COR-L47 (cell line): ENCODE measurements at places on chromosomes 7 and 10.

GRCh38 chr7:68963552-68963951, 634.7 kb upstream of the AUTS2 start:
- DNase-seq: no peak

DNA sequence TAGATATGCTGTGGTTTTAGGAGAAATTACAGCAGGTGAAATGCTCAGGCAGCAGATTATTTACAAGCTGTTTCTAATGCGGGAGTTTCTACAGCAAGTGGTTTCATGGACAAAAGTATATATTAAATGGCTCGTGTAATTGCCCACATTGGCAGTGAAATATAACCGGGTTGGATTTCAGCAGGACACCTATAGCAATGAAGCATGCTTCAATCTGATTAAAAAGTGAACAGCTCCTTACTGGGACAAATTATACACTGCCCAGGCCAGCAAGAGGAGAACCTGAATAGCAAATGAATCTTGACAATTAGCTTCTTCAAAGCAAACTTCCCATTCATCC, 35.2 kb upstream of the LYZL1 start:
- DNase-seq: no peak

- DNase-seq: no peak
Measured at GRCh38 chr10:17019696-17020095, 109.9 kb downstream of the CUBN start.

DNA sequence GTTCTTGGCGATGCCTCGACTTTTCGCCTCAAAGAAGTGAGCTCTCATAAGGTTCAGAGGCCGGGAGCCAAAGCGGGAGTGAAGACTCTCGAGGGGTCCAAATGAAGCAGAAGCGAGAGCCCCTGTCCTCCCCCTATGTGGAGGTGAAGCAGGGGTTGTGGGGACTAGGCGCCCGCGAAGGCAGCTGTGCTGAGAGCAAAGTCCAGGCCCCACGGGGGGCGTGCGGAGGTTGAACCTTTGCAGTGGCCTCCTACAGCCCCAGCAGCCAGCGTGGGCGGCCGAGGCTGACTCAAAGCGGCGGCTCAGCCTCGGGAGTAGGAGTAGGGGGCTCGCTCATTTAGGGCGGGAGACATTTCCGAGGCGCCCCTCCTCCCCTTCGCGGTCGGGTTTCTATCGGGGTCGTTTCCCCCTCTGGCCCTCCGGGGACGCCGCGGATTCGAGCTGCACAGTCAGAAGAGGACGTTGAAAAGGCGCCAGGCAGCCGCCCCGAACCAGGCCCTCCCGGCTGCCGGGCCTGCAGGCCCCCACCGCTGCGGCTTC, 553 bp upstream of the ADD3 start:
- no peak for DNase-seq

DNA sequence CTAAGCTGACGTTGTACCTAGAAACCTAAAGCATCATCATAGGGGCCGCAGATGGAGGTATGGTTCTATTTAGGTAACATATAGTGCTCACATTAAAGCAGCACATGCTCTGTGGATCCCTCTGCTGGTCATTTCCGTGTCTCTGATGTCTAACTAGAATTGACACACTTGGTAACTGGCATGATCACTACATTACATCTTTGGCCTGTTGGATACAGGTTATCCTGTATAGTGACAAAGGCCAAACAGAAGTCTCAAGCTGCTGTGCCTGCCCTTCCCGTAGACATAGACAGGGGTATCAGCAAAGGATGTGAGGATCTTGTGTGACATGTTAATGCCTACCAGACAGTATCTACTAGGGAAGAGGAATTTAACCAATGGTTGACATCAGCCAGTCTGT, 51.2 kb downstream of the KIF5B start:
- DNase-seq: no peak

DNA sequence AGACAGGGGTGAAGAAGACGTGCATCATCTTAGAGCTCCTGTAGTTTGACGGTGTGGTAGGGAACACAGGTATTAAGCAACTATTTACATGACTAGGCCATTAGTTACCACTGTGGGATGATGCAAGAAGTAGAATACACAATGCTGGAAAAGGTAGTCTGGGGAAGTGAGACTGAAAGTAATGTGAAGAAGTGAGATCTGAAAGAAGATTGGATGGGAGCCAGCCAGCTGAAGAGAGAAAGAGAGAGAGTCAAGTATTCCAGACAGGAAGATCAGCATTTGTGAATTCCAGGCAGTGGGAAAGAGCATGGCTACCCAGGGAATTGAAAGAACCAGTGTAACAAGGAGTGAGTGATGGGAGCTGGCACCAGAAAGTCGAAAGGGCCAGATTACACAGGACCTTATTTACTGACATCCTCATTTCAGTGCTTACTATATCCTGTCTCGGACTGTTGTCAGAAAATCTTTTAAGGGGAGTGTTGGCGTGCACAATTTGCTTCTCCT, 4.0 kb upstream of the CFAP58 start:
- DNase-seq: no peak

GRCh38 chr7:111080495-111081105, 10.3 kb upstream of the LRRN3 start:
- DNase-seq: no peak

DNA sequence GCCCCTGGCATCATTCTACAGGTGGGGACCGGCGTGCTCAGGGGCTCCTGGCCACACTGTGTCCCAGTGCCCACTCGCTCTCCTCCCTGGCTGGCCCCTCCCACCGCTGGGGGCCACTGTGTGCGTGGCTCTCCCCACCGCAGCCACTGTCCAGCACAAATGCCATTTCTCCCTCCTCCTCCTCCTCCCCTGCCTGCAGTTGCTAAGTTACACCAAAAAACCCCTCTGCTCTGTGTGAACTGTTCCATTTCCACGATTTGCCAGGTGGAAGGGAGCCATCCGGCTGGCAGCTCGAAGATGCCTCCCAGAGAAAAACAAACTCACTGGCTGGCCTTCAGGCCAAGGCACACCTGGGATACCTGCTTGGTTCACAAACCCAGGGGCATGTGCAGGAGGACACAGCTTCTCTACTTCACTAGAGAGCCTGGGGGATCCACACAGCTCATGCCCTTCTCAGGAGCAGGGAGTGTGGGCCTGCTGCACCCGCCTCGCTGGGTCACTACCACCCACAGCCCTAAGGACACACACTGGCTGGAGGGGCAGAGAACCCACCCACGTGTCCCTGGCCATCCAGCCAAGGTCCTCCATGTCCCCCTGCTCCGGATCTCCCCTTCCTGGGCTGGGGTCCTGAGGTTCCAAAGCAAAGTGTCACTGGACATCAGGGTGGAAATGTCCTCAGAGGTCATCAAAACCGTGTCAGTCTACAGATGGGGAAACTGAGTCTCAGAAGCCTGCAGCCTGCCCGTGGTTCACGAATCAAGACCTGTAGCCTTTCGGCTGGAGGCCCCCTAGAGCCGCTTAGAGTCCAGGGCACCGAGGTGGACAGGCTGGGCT, 1.7 kb downstream of the RASGEF1A start:
- DNase-seq: no peak

DNA sequence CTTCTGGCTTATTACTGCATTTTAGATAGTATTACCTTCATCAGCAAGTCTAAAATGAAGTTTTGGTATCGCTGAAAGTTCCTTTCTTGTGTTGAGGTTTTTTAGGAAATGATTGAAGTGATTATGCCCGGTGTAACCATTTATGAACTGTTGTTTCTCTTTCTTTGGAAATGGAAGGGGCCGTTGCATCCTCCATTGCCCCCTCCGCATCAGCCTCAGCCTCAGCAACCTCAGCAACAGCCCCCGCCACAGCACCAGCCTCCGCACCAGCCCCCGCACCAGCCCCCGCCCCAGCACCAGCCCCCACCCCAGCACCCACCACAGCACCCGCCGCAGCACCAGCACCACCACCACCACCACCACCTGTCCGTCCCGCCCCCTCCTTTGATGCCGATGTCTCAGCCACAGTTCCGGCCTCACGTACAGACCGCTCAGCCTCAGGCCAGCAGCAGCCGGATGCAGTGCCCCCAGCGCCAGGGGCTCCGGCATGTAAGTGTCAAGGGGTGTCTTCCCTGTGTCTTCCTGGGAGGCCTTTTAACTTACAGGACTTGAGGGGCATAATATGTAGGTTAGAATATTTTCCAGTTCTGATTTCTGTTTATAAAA, 72.6 kb downstream of the SHH start:
- DNase-seq: no peak

GRCh38 chr7:66505531-66506451, 122.9 kb upstream of the KCTD7 start:
- DNase-seq: no peak

DNA sequence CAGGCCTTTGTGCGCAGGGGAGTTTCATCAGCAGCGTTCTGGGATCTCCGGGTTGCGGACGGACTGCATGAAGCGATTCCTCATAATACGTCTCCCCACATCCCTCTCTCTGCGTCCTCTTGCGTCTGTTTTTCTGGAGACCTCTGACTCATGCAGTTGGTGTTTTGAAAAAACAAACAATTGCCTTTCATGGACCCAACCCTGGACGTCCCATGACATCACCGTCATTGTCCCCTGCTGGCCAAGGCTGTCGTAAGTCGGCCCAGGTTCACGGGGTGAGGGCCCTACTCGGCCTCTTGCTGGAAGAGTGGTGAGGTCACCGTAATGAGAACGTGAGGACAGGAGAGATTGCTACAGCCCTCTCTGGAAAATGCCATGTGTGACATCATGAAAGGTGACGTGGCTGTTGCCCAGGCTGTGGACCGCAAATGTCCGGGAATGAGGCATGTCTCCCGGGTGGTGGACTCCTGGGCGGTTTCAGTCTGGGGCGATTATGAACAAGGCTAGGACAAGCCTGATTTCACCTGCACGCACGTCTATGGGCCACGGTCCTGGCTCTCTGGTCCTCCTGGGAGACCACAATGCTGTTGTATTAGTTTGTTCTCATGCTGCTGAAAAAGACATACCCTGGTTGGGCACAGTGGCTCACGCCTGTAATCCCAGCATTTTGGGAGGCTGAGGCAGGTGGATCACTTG, 9.8 kb upstream of the MAFK start:
- no peak for DNase-seq

GRCh38 chr7:151046603-151047573, 1.4 kb upstream of the ASIC3 start:
- no peak for DNase-seq

GRCh38 chr10:13483073-13483472, 45.7 kb downstream of the BEND7 start:
- DNase-seq: no peak

- DNase-seq: no peak
Measured at GRCh38 chr10:117350909-117351308, 24.3 kb downstream of the PDZD8 start.

DNA sequence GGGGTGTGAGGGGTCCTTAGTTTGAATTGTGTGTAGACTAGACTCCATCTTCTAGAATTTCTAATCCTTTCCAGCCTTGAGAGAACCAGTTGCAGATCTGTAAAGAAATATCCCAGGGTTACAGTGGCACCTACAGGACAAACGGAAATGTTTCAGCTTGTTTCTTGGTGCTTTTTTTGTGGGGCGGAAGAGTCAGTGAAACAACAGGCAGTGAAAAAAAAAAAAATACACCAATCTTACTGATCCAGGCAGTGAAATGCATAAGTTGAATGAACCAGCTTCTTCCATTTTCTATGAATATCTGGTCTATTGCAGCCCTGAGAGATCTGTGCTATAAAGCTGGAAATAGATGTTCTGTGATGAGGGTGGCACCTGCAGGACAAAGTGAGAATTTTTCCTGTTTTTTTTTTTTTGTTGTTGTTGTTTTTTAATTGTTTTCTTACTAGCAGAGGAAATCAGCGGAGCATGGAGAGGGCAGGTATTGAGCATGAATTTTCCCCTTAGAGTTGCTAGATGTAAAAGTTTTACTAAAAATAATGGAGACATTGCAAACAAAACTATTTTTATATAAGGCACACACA, 81.9 kb upstream of the DYNC1I1 start:
- peak; percentile 51 for DNase-seq

DNA sequence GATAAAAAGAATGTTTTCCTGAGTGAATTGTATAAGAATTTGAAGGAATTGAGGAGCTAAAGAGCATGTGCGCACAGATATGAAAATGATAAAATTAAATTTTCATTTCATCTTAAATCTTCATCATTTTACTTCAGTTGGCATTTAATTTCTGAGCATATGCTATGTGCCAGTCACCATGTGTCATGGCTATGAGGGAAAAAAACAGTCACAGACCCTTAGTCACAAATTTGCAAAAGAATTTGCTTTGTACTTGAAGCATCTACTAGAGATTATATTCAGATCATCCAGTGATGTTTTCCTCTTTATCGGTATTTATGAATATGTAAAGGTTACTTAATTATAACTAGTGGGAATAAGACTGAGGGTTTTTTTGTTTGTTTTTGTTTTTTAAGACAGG, 29.8 kb downstream of the VCL start:
- DNase-seq: no peak

DNA sequence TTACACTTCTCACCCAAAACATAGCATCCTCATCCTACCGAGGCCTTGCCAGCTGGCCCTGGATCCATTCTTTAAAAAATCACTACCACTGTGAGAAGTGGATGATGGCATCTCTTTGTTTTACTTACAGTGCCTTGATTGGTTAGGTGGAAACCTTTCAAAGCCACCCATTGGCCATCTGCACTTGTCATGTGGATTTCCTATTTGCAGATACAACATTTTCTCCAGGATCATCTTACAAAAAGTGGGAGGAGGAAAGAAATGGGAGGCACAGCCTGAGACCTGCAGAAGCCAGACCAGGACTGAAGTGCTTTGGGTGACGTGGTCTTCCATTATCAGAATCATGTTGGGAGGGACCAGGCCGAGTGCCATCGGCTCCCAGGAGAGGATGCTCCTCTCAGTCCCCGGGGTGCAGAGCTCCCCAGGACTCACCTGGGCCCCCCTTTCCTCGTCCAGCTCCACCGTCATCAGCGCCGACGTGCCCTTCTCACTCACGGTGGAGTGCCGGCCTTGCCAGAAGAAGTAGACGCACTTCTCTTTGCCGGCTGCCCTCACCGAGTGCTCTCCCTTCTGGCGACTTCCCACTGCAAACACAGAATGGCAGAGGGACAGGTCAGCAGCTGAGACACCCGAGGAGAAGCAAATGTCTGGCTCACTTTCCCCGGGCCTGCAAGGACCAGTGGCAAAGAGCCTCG, 161.2 kb downstream of the SVIL start:
- DNase-seq: no peak

GRCh38 chr10:74437822-74438221, 286.8 kb downstream of the ADK start:
- DNase-seq: no peak

DNA sequence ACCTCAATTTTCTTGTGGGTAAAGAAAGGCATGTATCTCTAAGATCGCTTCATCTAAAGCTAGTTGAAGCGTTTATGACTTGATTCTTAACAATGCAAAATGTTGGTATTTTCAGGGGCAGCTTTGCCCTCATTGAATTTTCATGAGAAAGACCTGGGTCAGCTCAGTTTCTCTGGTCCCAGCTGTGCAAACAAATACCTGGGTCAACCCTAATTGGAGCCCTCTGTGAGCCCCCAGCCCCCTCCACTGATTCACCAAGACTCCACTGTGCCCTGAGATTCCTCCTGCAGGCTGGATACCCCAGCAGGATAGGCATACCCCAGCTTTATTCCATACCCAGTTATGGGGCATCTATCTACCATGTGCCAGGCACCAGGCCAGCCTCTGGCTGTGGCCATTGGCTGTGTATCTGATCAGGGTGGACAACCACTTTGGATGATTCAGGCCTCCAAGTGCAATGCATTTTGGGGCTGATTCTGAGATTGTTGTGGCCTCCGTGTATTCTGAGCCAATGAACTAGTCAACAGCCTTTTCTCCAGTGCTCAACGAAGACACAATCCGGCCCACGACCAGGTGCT, 201.9 kb downstream of the MYOF start:
- DNase-seq: no peak

- DNase-seq: no peak
Measured at GRCh38 chr7:95028683-95029082, 121.3 kb downstream of the PPP1R9A start.

- DNase-seq: peak; percentile 32
Measured at GRCh38 chr10:74825371-74826141, 844 bp upstream of the KAT6B start.

GRCh38 chr7:128017460-128017859, 13.8 kb downstream of the LRRC4 start:
- DNase-seq: peak; percentile 13
